ENCODE measurements at places on chromosomes 4 and X.

DNA sequence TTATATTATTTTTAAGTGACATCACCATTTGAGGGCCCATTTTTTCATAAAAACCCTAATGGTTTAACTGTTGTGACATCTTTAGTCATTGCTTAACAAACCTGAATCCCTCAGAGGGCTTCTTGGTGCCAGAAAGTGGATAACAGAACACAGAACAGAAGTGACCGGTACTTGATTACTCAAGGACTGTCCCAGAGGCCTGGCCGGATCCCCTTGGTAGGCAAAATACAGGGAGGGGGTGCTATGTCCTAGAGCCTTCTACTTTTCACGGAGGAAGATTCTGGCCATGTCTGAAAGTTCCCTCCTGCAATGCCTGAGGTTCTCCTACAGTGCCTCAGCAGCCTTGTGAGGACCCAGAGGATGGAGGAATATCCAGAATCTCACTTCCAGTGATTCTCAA lies 94.3 kb upstream of the DCLK2 start:
- DNase-seq, result no peak

DNA sequence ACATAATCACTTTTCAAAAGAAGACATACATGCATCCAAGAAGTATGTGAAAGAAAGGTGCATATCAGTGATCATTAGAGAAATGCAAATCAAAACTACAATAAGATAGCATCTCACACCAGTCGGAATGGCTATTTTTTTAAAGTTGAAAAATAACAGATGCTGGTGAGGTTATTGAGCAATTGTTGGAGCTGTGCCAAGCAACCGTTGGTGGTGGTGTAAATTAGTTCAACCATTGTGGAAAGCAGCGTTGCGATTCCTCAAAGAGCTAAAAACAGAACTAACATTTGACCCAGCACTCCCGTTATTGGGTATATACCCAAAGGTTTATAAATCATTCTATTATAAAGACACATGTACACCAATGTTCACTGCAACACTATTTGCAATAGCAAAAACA lies 14.2 kb downstream of the COX7B2 start:
- DNase-seq, result no peak

DNA sequence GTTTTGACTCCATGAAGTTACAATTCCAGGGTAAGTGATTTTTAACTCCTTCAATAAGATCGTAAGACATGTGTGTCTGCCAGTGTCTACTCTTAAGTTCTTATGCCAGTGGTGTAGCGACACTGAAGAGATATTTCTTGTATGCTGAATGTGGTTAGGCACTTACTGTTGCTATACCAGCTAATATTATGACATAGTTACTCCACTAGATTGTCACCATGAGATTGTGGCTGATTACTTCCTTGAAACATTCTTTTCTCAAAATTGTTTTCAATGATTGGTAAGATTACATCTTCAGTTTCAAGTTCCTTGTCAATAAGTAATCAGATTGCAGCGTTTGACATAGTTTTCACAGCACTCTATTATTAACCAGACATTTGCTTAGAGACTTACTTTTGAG lies 60.6 kb upstream of the PAGE5 start:
- no peak for DNase-seq

DNA sequence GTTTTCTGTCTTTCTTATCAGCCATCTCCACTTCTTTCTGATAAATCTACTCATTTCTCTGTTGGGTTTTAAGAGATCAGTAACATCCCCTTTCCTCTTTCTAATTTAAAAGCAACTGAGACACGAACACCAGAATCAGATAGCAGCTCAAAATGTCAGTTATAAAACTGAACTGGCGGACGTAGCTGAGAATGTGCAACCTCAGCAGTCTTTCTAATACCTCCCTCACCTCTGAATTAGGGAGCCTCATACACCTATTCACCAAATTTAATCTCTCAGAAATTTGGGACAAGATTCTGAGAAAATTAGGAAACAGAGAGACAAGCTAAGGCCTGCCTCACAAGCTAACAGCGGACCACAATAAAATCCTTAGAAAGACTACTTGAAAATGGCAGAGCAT lies 52.0 kb upstream of the ACSL4 start:
- DNase-seq, result no peak

DNA sequence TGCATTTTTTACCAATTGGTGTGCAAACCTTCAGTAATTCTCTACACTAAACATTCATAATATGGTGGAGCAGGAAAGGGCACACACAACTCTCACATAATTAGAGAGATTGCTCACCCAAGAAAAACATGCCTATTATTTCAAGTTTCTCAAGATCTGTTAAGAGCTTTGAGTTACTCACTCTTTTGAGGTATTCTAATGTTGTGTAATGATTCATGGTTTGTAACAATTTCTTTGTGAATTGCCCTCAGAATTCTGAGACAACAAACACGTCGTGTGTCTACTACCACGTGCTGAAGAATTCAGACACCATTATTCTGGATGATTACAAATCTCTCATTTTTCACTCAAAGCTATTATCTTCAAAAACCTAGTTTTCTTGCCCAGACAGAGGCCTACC lies 82.8 kb downstream of the PDGFC start:
- no peak for DNase-seq

DNA sequence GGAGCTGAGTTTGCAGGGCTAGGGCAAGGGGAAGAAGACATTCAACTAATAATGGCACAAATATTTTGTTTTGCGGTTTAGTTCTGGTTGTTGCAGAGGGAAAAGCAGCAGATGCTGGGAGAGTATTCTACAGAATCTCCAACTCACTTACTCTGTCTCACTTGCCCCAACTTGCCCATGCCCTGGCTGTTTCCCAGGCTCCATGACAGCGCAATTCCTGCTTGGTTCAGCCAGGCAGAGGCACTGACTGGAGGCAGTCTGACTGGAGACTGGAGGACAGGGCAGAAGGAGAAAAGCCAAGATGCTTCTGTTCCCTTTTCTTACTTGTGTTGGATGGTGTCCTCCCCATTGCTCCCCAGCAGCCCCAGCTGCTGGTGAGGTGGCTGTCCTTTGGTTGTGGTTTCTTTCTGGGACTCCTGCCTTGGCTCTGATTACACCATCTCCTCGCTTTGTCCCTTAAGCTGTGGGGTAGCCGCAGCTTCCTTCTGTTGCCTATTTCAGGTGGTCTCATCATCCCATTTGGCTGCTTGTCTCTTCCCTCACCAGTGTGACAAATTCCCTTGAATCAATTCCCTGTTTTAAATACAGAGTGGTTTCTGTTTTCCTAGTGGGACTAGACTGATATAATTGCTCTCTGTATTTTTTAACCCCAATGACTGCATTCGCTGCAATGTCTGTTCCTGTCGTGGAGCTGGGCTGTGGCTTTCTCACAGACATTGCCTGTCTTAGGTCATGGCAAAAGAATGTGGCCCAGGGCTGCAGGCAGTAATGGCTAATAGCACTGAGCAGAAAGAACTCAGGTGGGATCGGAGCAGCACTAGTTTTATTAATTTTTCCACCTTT lies 24.2 kb upstream of the RASL11B start:
- no peak for DNase-seq

DNA sequence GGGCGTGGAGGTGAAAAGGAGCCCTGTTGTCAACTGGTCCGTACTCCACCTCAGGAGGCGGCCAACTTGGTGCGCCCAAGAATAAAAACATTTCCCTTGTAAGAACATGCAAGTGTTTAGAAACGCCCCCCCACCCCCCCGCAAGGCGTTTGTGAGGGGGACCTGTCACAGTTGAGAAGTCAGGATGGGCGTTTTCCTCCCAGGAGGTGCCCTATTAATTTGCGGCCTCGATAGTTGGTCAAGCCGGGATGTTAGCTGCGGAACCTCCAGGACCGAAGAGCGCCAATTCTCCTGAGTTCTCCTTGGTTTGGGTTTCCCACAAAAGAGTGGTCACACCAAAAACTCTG lies 651 bp upstream of the SAP30 start:
- DNase-seq, result no peak

DNA sequence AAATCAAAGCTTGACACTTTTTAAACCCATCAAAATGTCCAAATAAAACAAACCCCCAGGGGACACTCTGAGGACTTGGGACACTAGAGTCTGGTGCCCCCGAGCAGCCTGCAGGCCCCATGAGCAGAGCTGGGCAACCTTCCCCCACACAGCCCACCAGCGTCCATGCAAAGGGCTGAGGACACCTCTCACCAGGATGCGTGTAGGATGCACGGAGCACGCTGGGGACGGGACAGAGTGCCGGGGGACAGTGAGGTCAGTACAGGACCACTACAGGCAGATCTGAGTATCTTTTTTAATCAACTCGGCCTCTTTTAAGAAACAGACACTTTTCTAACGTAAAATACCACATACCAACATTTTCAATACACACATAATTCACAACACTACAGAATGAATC lies 6.9 kb downstream of the GAK start:
- no peak for DNase-seq

- DNase-seq, result no peak
These were observed 167.0 kb downstream of the ATP10D start for GRCh38 chr4:47652092-47652491.

DNA sequence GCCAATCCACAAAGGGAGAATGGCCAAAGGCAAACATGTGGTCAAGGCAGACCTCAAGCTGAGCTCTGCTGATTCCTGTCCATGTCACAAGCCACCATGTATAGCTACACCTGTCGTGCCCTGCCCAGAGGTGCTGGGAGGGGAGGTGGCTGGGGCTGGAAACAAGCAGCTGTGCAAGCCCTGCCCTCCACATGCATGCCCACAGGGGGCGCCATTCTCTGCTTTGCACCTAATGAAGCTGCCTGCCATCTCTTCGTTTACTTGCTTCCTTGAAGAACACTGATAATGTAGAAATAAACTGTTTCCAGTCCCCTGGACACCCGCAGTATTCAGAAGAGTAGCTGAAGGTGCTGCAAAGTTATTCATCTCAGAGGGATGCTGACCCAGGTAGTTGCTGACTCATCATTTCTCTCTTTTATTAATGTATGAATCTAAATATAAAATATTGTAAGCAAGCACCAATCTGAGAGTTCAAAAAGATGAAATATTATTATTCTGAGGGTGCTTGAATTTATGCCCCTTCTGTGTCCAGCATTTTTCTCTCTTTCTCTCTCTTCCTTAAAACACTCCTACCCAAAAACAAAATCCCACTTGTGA lies 278.6 kb downstream of the ADGRA3 start:
- DNase-seq, result peak; percentile 1

DNA sequence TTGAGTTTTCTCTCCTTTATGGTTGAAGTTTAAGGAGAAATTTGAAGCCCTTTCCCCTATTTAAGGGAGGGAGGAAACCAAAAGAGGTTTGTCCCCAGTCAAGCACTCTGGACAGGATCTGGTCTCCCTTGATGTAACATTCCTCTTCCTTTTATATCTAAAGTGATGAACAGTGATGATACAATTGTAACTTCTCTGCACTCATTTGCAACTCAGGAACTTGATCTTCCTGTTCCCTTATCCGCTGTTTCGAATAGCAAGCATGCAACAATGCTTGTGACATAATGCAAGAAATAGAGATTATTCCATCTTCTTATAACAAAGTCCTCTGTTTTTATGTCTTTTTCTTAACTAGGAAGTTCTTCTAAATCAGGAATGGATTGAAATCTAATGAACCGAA lies 18.3 kb downstream of the ALPK1 start:
- no peak for DNase-seq

DNA sequence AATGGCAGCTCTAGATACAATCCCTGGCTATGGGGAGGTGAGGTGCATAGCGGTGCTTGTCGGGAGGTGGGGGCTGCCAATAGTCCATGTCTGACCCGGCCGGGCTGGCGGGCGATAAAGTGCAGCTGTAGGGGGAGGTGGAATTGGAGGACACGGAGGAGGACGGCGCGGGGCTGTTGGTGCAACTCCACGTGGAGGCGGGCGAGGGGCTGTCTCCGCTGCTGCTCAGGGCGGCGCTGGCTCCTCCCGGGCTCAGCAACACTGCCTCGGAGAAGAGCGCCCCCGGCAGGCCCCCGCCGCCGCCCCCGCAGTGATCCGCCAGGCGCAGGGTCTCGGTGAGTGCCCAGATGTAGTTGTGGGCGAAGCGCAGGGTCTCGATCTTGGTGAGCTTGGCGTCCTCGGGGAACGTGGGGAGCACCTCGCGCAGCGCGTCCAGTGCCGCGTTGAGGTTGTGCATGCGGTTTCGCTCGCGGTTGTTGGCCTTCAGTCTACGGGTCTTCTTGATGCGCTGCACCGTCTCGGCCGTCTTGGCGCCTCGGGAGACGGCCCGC lies 1.3 kb downstream of the NEUROG2 start:
- no peak for DNase-seq

DNA sequence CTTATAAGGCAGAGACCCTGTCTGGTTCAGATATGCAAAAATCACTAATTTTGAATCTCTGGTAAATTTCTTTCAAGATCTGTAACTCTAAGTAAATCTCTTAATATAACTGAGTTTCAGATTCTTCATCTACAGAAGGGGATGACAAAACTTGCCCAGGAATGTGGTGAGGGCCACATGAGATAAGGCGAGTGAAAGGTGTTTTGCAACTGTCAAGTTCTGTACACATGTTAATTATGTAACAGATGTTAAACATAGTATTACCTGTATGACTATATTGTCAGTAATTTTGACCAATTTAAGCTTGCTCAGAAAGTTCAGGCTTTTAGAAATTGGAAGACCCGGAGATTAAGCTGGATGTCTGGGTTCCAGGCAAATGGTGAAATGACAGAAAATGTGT lies 549 bp upstream of the GLRB start:
- no peak for DNase-seq

DNA sequence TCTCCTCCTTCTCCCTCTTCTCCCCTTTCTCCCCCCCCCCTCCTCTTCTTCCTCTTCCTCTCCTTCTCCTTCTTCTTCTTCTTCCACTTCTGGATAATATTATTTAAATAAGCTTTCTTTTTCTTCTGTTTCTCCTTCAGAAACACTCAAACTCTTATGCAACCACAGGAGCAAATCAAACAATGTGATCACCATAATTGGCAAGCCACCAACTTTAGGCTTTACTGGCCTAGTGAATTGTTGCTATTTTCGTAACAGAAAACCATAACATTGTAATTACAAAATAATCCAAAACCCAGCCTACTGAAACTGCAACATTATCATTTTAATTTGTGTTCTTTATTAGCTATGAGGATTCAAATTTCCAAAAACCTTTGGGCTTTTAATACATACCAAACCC lies 14.3 kb downstream of the DCAF8L1 start:
- DNase-seq, result no peak

GRCh38 chr4:37884855-37885487 lies 5.9 kb upstream of the TBC1D1 start:
- DNase-seq, result no peak

- no peak for DNase-seq
These were observed 2353.6 kb downstream of the PCDH7 start for GRCh38 chr4:33073811-33074210.

- DNase-seq, result no peak
These were observed 753.7 kb upstream of the AMOT start for GRCh38 chrX:113594123-113594841.

DNA sequence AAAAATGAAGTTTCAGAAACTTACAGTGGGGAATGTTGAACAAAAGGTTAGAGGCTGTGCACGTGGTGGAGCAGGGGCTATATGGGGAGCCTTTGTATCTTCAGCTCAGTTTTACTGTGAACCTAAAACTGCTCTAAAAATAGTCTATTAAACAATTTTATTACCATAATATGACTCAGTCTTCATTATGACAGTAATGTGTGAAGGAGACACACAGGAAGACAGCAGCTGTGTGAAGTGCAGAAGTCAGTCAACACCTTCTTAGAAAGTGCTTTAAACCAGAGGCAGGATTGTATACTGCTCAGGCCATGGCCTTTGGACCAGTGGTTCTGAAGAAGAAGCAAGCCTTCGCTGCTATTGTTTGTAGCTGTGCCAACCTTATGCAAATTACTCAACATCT lies 89.7 kb downstream of the ARHGAP10 start:
- no peak for DNase-seq

All from stimulated activated CD8-positive, alpha-beta memory T cell treated with anti-CD3 and anti-CD28 coated beads, Interleukin-12 subunit alpha, Interleukin-12 subunit beta, amount 100 ng/mL, for 4 hours (primary cell).